ENCODE measurements at places on chromosomes 6 and 20. TPM values are rescaled to one million over a fixed set of nuclear protein-coding genes. Genes with fewer than 3 reads are reported as not detected.

DNA sequence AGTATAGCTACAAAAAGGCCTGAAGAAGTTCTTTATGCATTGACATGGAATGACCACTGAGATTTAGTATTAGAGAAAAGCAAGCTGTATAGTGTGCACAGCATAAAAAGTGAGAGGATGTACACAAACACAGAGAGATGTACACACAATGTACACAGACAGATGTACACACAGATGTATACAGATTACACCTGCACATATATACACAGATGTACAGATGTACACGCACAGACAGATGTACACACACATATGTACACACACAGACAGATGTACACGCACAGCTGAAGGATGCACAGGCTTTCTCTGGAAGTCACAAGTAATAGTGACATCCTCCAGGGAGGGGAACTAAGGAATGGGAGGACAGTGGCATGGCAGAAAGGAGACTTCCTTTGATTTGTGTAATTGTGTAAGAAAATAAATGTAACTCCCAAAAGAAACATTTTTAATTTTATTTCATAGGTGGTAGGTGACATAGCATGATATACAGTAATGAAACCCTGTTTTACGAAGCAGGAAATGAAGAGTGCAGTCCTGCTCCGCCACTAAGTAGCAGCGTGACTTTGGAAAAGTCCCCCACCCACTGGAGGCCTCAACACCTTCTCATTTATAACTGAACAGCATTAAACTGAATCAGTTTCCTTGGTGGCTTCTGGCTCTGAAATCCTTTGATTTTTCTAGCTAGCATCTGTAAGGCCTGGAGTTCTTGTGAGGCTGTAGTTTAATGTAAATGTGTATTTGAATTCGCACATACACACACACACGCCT, 14.1 kb downstream of the NFATC2 start:
- peak; percentile 26 for DNase-seq
- peaks cover 81% of the 10 kb centered on the region for H3K4me1 ChIP-seq
- peak overlapping the region; percentile 84 for H3K4me3 ChIP-seq

DNA sequence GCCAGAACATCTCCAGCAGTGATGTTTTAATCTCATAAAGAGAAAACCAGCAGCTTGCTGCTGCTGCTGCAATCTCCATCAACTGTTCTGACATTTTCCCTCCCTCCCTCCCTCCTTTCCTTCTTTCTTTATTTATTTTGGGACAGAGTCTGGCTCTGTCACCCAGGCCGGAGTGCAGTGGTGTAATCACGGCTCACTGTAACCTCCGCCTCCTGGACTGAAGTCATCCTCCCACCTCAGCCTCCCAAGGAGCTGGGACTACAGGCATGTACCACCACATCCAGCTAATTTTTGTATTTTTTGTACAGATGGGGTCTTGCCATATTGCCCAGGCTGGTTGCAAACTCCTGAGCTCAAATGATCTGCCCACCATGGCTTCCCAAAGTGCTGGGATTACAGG, 5.7 kb downstream of the ELOVL5 start:
- peak overlapping the region; percentile 41 for H3K27ac ChIP-seq
- H3K27me3 ChIP-seq: no peaks in the 10 kb centered on the region
- peaks cover 88% of the 10 kb centered on the region for H3K4me1 ChIP-seq
- peak overlapping the region; percentile 70 for H3K4me3 ChIP-seq
- peaks cover 4% of the 10 kb centered on the region for H3K36me3 ChIP-seq

DNA sequence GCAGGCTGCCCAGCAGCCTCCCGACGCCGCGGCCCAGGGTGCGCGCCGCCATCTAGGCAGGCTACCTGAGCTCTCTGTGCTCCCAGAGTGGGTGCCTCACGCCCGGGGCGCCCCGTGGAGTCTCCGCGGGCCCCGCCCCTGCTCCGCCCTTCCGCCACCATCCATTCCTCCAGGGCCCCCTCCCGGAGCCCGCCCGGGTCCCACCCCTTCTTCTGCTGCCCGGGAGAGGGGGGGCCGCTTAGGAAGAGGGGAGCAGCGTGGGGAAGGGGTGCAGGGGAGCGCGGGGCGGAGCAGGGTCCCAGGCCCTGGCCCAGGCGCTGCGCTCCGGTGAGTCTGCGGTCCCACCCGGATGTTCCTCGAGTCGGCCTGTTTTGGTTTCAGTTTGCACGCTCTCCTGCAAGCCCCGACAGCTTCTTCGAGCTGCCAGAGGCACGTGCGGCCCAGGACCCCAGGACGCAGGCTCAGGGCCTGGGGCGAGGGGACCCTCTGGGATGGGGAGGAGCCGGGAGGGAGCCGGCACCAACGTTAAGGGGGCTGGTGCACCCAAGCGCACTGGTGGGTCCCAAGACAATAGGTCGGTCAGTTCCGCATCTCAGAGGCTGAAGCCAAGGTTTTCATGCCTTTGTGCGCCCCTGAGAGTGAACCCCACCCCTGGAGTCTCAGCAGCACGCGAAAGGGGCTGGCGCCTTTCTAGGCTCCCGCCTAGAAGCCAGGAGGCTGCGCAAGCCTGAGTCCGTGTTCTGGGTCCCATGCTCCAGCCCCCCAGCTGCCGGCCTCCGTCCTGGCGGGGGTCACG, at the start of gene ACSS1:
Gene ACSS1, minus strand, starts transcription at position 89 of the 796 bp plus-strand sequence. Its CDS starts 37 bp downstream, at position 52.
- DNase-seq: peak; percentile 83
- peak within 1 kb of the TSS; percentile 62 for H3K4me3 ChIP-seq
- peak within 1 kb of the TSS; percentile 90 for H3K27ac ChIP-seq
- H3K4me1 ChIP-seq: peaks cover 46% of the 10 kb centered on the region
- H3K27me3 ChIP-seq: no peaks in the 10 kb centered on the region

DNA sequence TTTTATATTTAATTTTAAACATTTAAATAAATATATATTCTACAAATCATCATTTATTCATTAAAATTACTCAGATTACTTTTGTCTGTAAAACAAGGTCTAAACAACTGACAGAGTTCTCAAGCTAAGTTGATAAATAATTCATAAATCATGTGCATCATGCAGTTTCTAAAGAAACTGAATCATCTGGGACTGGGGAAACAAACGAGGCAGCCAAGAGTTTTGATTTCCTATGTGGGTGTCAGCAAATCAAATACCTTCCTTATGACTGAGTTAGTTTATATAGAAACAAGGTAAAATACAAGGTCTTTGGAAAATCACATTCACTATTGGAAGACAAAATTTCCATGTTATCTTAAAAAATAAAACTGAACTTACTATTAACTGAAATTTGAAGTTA, 149.9 kb upstream of the BEND6 start:
- H3K27me3 ChIP-seq: no peaks in the 10 kb centered on the region
- no peaks in the 10 kb centered on the region for H3K36me3 ChIP-seq
- no peak overlapping the region for H3K4me3 ChIP-seq

The SLC17A3 gene
- not detected for total RNA-seq

The RGS17 gene
- total RNA-seq: not detected
